ENCODE measurements at places on chromosomes 3 and 15. TPM values are rescaled to one million over a fixed set of nuclear protein-coding genes. Genes with fewer than 3 reads are reported as not detected.

The SERPINI2 gene
- total RNA-seq: not detected

DNA sequence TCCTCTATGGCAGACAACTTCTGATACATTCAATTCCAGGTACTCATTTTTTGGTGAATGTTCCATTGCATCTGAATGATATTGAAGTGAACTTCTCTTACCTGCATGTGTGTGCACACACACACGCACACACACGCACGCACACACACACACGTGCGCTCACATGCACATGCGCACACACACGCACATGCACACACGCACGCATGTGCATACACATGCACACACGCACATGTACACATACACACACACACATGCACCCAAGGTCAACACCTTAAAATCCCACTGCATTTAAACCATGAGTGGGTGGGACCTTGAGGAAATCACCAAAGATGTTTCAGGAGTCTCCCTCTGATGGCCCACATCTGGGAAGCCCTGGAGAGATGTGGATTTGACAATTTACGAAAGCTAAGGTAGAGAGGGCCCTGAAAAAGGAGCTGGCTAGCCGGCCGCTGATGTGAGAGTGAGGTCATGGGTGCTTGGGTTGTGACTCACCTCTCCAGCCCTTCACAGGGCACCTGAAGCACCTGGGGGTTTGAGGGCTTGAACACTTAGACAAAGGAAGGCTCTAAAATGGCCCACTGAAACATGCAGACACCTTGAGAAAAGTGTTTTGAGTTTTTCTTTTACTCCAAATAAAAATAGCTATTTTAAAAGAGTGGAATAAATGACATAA lies 269.1 kb upstream of the LRRFIP2 start:
- H3K27me3 ChIP-seq: peaks cover 22% of the 10 kb centered on the region
- no peak overlapping the region for H3K4me3 ChIP-seq
- H3K36me3 ChIP-seq: no peaks in the 10 kb centered on the region
- DNase-seq: no peak

The SLC15A2 gene
- total RNA-seq: 2.7 TPM

DNA sequence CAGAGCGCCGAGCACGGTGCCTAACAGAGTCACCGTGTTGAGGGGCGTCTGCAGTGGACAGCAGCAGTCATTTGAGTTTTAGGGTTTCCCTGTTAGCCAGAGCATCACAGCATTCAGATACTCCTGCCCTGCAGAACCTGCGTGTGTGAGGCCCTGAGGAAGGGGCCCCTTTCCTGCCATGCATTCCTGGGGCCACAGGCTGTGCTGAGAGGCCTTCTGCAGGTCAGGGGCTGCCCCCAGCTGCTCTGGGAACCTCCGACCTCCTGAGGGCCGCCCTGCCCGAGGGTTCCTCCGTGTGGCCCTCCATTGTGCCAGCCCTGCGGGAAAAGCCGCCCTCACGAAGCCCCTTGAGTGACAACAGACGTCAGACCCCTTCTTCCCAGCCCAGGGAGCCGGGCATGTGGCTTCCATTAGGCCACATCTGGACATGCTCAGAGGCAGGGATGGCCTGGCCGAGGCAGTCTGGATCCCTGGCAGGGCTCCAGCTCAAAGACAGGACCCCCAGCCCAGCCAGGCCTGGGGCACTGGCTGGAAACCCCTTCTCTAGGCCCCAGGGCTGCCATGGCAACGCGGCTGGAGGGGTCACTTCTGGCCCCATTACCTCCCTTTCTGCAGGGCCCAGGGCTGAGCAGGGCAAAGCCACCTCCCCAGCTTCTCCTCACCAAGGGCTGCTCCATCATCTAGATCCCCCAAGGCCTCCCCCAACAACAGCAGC lies 25.3 kb downstream of the FBLN2 start:
- H3K36me3 ChIP-seq: no peaks in the 10 kb centered on the region
- no peak for DNase-seq
- peaks cover 22% of the 10 kb centered on the region for H3K4me1 ChIP-seq
- no peaks in the 10 kb centered on the region for H3K27me3 ChIP-seq
- H3K4me3 ChIP-seq: no peak overlapping the region

GRCh38 chr15:50100486-50100885 lies 18.5 kb downstream of the ATP8B4 start:
- H3K4me3 ChIP-seq: no peak overlapping the region
- H3K36me3 ChIP-seq: no peaks in the 10 kb centered on the region
- no peak for DNase-seq
- no peaks in the 10 kb centered on the region for H3K4me1 ChIP-seq
- H3K27ac ChIP-seq: no peak overlapping the region
- no peaks in the 10 kb centered on the region for H3K27me3 ChIP-seq

DNA sequence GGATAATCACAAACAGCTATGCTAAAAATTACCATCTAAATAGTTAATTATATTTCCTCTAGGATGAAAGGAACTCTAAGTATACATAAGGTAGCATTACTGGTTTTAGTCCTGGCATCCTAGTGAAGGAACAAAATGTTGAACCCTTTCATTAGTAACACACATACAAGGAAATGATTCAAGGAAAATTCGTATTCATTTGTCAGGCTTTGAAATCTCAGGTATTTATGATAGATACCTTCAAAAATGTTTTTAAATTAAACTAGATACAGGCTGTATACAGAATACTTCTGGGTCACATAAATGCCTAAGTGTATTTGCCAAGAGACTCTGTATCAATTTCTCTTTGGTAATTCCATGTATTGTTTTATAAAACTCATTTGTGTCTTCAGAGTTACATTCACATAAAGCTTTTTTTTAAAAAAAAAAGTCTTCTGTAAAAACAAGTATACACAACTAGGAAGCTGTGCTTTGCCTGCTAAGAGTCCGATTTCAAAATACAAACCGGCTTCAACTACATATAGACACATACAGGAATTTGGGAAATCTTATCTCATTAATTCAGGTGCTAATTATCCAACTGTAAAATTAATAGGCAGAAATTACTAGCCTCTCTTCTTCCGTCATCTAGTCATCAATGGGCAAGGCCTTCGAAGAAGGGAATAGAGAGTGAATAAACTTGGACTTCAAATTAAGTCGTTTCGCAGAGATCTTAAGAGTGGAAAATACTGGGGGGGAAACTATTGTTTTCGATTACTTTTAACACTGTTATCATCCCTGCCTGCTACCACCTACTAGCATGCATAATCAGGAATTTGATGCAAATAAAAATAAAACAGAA lies 1.3 kb downstream of the SECISBP2L start:
- H3K27ac ChIP-seq: peak overlapping the region; percentile 85
- no peaks in the 10 kb centered on the region for H3K27me3 ChIP-seq
- H3K4me3 ChIP-seq: peak overlapping the region; percentile 68

DNA sequence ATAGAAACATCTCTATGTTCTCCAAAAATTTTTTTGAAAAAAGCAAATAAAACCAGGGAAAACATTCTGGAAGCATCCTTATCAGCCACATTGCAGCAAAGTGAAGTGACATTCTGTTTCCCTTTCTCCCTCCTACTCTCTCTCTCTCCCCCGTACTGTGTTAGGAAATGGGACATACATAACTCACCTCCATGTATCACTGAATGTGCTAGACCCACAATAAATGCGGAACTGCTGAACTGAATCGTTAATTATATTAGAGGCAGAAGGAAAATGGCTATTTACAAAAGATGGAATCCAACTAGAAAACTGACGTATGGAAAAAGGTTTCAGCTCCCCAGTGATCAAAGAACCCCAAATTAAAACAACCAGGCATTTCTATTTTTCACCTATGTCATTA lies 129.8 kb downstream of the MINAR1 start:
- H3K4me3 ChIP-seq: no peak overlapping the region
- no peak overlapping the region for H3K27ac ChIP-seq
- no peaks in the 10 kb centered on the region for H3K27me3 ChIP-seq
- no peaks in the 10 kb centered on the region for H3K4me1 ChIP-seq
- no peak for DNase-seq
- H3K36me3 ChIP-seq: no peaks in the 10 kb centered on the region

GRCh38 chr3:138118612-138119422 lies 3.4 kb upstream of the DZIP1L start:
- no peak overlapping the region for H3K27ac ChIP-seq
- H3K27me3 ChIP-seq: no peaks in the 10 kb centered on the region
- H3K4me1 ChIP-seq: peaks cover 8% of the 10 kb centered on the region
- no peak overlapping the region for H3K4me3 ChIP-seq

GRCh38 chr3:45244356-45244755 lies 18.3 kb upstream of the TMEM158 start:
- no peaks in the 10 kb centered on the region for H3K4me1 ChIP-seq
- no peak overlapping the region for H3K27ac ChIP-seq
- no peaks in the 10 kb centered on the region for H3K27me3 ChIP-seq
- no peak for DNase-seq

- H3K27me3 ChIP-seq: no peaks in the 10 kb centered on the region
- no peak overlapping the region for H3K4me3 ChIP-seq
- H3K36me3 ChIP-seq: peaks cover 53% of the 10 kb centered on the region
- H3K4me1 ChIP-seq: peaks cover 6% of the 10 kb centered on the region
These were observed 5.5 kb downstream of the GFM1 start for GRCh38 chr3:158649791-158650190.

DNA sequence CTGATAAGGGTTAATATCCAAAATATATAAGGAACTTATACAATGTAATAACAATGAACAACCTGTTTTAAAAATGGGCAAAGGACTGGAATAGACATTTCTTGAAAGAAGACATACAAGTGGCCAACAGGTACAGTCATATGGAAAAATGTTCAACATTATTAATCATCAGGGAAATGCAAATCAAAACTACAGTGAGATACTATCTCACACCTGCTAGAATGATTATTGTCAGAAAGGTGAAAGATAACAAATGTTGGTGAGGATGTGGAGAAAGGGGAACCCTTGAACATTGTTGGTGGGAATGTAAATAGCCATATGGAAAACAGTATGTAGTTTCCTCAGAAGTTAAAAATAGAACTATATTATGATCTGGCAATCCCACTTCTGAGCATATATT lies 20.4 kb downstream of the GOLM2 start:
- no peak for DNase-seq
- no peak overlapping the region for H3K27ac ChIP-seq
- H3K4me3 ChIP-seq: no peak overlapping the region
- no peaks in the 10 kb centered on the region for H3K27me3 ChIP-seq
- peaks cover 7% of the 10 kb centered on the region for H3K4me1 ChIP-seq

DNA sequence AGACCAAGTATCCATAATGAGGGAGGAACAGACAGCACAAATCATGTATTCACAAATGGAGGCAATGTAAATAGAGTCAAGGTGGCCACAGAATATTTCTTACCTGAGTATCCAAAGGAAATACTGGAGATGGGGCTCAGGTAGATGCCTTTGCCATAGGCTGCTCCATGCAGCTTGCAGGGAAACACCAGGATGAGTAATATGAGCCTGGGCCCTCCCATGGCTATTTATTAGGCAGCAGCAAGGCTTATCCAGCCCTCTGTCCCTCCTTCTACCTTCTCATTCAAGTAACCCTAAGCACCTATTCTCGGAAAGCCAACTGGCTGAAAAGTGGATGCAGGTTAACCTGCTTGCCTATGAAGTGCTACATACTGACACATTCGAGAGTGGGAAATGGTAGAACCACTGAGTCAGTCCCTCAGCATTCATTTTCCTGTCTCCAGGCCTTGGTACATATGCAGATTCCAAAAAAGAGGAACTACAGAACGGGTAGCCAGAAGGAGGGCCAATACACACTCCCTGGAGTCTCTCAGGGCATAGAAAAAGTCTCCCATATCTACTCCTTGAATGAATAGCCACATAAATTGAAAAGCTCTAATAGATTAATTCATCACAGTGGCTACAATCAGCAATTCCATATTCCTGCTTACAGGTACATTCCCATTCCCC lies 18.3 kb upstream of the PKM start:
- no peak overlapping the region for H3K4me3 ChIP-seq
- H3K27ac ChIP-seq: no peak overlapping the region
- no peak for DNase-seq

- H3K4me3 ChIP-seq: no peak overlapping the region
- no peaks in the 10 kb centered on the region for H3K27me3 ChIP-seq
- no peak overlapping the region for H3K27ac ChIP-seq
- no peaks in the 10 kb centered on the region for H3K36me3 ChIP-seq
- H3K4me1 ChIP-seq: peaks cover 30% of the 10 kb centered on the region
These were observed 29.9 kb upstream of the GOLGA8B start for GRCh38 chr15:34613301-34613700.

DNA sequence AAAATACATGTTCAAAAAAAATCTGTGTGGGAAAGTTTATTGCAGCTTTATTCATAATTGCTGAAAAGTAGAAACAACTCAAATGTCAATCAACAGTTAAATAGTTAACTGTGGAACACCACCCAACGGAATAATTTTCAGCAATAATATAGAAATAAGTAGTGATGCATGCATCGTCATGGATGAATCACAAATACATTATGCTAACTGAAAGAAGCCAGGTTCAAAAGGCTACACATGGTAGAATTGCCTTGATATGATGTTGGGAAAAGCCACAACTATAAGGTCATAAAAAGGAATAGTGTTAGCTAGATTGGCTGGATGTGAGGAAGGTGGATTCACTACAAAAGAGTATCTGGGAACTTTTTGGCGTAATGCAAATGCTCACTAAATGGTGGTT lies 82.0 kb downstream of the GMNC start:
- H3K36me3 ChIP-seq: no peaks in the 10 kb centered on the region
- H3K4me3 ChIP-seq: no peak overlapping the region
- no peak overlapping the region for H3K27ac ChIP-seq
- no peaks in the 10 kb centered on the region for H3K4me1 ChIP-seq
- no peak for DNase-seq

The UBAP1L gene
- 5.1 TPM for total RNA-seq

DNA sequence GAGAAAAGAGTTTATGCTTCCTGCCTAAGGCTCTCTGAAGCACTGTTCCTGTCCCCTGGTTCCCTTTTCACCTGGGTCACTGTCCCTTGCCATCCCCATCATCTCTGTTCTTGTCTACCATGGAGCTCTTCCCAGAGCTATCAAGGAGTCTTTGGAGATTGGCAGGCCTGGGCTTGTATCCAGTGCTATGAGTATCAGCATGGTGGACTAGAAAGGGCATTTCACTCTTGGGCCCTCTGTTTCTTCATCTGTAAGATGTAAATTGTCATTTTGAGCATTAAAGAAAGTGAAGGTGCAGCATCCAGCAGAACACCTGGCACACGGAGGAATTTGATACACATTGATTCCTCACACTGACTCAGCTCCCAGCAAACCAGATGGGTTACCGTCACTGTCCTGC lies 388.2 kb downstream of the CACNA2D3 start:
- no peaks in the 10 kb centered on the region for H3K36me3 ChIP-seq
- no peaks in the 10 kb centered on the region for H3K27me3 ChIP-seq
- no peak overlapping the region for H3K4me3 ChIP-seq
- no peak for DNase-seq
- no peaks in the 10 kb centered on the region for H3K4me1 ChIP-seq

GRCh38 chr15:80465626-80466005 lies 61.4 kb downstream of the ARNT2 start:
- no peaks in the 10 kb centered on the region for H3K36me3 ChIP-seq
- H3K4me1 ChIP-seq: no peaks in the 10 kb centered on the region
- no peaks in the 10 kb centered on the region for H3K27me3 ChIP-seq
- no peak overlapping the region for H3K4me3 ChIP-seq
- H3K27ac ChIP-seq: no peak overlapping the region
- no peak for DNase-seq

DNA sequence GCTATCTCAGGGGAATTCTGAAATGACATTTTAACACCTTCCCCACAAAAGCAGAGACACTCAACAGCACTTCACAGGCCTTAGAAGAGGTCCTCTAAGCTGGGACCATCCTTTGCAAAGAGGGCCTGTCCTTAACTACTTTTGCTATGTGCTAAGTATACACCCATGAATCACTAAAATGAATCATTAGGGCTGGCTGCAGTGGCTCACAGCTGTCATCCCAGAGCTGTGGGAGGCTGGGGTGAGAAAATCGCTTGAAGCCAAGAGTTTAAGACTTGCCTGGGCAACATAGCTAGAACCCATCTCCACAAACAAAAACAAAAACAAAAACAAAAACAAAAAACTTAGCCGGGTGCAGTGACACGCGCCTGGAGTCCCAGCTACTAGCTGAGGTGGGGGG lies 53.9 kb upstream of the MELTF start:
- DNase-seq: no peak
- H3K4me1 ChIP-seq: no peaks in the 10 kb centered on the region
- no peak overlapping the region for H3K27ac ChIP-seq
- peaks cover 5% of the 10 kb centered on the region for H3K36me3 ChIP-seq
- no peak overlapping the region for H3K4me3 ChIP-seq
- H3K27me3 ChIP-seq: no peaks in the 10 kb centered on the region

Data from cardiac muscle cell (in vitro differentiated cells and primary cell).